Activated CD4-positive, alpha-beta T cell treated with anti-CD3 and anti-CD28 coated beads, Interleukin-10, Interleukin-2, amounts not matched to agents 100 ng/mL and 50 ng/mL, durations not matched to agents 16 hours and 8 hours (primary cell): ENCODE measurements at places on chromosomes 13 and 19.

GRCh38 chr13:22644941-22645340 lies 535.8 kb upstream of the SGCG start:
- DNase-seq, result no peak

- no peak for DNase-seq
Observed at GRCh38 chr13:89324582-89324981, 1653.4 kb downstream of the SLITRK5 start.

- no peak for DNase-seq
Observed at GRCh38 chr13:46527237-46527636, 25.7 kb upstream of the LRCH1 start.

DNA sequence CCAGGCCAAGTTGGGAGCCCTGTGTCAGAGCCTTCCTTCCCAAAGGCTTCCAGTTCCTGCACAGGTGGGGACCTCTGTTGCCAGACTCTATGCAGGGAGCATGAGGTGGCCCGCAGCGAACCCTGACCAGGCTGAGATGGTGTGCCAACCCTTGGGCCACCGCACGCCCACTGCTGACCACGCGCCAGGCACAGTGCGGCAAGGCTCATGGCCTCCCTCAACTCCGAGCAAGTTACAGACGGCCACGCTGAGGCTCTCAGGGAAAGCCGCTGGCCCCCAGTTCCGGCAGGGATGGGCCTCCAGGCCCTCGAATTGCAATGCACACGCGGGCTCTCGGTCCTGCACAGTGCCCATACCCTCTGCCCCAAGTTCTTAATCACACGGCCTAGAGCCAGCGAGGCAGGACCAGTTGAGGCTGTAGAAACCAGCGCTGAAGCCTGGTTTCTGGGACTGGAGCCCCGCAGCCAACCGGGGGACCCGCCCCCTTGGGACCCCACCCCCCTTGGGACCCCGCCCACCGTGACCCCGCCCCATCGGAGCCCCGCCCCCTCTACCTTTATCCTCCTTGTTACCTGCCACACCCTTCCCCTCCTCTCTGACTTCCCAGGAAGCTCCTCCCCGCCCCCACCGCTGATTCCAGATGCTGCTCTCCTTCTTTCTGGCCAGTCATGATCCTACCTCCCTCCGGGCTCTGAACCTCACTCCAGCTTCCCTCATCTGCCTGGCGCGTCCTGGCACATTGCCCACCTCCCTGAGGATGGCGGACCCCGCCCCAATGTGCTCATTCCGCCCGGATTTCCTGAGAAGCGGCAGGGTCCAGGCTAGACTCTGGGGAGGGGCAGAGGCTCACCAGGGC lies 6.0 kb downstream of the PEX11G start:
- DNase-seq, result no peak

- DNase-seq, result no peak
Observed at GRCh38 chr13:28531077-28531844, 36.3 kb upstream of the FLT1 start.

DNA sequence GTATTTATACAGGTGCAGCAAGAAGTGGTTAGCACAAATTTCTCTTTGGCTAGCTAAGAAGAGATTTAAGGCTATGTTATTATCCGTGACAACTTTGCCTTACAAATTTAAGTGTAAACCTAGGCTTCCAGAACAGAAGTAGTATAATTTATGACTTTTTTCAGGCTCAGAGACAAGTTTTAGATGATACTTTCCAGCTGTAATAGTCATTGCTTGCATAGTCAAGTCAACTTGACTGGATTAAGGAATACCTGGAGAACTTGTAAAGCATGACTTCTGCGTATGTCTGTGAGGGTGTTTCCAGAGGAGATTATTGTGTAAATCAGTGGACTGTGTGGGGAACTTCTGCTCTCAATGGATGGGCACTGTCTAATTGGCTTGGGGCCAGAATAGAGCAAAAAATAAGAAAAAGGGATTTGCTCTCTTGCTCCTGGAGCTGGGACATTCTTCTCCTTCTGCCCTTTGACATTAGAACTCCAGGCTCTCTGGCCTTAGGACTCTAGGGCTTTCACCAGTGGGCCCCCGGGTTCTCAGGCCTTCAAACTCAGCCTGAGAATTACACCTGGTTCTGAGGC lies 33.0 kb downstream of the CYSLTR2 start:
- no peak for DNase-seq

DNA sequence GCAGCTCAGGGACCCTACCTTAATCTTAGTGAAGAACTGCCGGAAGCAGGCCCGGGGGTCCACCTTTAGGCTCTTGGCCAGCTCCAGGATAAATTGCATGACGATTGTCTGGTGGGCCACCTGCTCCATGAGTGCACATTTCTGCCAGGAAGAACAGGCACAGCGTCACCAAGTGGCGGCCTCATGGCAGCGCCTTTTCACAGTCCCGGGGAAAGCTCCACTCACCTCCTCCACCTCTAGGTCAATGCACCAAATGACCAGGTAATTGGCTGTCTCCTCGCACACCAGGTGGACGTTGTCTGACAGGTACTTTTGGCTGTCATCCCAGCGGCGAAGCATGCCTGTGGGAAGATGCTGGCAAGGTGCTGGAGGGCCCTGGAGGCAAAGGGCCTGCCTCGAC lies 8.3 kb downstream of the CDC37 start:
- no peak for DNase-seq

DNA sequence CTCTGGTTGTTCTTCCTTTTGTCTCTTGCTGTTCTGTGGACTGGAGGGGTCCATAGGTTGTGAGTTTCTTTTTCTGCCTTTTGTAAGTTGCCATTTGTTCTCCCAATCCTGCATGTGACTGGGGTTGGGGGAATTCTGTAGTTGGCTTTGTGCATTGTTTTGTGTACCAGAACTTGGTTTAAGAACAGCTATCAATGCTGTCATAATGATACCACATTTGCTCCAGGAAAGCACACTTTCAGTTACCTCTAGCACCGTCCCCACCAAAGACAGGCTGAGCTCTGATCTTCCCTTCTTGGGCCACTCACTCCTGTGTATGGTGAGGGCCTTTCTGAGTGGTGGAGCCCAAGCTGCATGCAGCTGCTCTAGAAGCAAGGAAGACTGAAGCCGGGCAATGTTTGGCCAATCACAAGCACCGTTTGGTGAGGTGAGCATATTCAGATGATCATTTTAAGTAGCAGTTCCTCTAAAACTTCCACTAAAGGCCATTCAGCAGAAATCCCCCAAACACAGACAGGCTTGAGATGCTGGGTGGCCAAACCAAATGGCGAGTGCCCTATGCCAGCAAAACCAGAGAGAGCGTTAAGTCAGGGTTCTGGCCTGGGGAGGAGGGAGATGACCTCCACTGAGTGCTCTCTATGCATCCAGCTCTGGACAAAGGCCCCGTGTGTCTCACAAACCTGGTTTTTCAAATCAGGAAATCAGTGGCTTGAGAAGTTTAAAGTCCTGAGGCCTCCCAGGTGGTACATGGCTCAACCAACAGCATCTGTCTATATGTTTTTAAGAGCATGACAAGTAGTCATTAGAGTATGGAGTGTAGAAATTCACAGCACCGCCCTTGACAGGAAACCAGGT lies 120.7 kb upstream of the SPATA13 start:
- peak; percentile 68 for DNase-seq

DNA sequence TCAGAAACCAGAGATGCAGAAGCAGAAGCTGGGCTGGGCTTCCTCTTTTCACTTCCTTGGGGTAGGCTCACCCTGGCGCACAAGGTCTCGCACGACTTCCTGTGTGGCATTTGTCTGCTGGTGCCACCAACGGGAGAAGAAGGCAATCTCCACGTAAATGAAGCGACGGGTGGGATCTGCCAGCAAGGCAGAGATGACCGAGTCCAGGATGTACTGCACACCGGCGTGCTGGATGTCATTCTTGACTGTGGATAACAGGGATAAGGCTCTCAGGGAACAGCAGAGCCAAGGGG lies 1.3 kb downstream of the MAN2B1 start:
- DNase-seq, result peak; percentile 85

DNA sequence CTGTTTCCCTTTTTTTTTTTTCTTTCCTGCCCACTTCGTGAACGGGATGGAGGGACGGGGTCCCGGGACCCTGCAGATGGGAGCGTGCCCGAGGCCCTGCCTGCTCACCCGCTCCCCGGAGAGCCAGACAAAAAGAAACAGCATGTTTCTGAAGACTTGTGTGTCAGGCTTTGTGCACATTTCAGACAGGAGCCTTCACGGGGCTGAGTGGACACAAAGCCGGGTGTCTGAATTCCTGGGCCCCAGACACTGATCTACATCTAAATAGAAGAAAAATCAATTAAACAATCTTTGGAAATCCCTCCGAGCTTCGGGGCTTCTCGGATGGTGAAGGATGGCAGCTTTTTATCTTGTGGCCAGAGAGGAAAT lies 4.2 kb downstream of the PGPEP1 start:
- DNase-seq, result no peak
